ENCODE measurements at places on chromosomes 3 and 15.

GRCh38 chr15:92843814-92844213 lies 56.3 kb upstream of the CHD2 start:
- DNase-seq = no peak

DNA sequence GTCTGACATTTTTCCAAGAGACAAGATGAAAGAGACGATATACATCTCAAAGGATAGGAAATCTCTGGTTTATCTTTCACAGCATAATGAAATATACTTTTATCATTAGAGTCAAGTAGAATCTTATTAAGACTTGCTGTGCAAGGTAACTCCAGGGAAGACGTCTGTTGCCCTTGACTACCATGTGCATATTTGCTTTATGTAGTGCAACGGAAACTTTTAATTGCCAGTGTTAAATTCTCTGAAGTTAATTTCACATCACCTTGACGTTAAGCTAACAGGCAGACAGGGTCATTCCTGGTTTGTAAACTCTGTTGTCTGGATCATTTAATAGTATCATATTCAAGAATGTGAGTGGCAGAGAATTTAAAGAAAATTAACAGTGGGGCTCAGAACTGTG lies 82.8 kb downstream of the LRTM1 start:
- DNase-seq = no peak

DNA sequence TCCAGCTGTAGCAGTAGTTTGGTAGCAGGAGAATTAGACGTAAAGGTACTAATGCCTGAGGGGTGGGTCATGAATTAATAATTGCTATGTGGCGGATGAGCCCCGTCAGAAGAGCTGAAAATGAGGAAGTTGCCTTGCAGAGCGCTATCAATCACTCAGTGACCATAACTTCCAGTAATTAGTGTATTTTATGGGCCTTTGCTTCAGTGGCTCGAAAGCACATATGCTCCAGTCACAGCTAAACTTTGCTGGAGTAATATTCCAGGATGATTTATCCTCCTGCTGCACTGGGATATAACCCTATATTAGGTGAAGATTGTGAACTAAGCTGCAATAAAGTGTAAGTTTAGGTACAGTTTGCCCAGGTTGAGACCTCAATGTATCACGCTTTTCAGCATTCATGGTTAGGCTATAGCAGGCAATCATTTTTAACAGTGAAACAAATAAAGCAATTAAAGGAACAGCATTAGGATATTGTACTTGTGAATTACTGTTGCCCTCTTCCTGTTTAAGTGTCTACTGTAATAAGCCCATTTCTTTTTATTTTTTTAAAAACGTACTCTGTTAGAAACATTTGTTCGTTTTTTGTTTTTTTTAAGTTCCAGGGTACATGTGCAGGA lies 104.6 kb upstream of the SKOR1 start:
- no peak for DNase-seq

- no peak for DNase-seq
These were observed 190.1 kb downstream of the UACA start for GRCh38 chr15:70573121-70573850.

DNA sequence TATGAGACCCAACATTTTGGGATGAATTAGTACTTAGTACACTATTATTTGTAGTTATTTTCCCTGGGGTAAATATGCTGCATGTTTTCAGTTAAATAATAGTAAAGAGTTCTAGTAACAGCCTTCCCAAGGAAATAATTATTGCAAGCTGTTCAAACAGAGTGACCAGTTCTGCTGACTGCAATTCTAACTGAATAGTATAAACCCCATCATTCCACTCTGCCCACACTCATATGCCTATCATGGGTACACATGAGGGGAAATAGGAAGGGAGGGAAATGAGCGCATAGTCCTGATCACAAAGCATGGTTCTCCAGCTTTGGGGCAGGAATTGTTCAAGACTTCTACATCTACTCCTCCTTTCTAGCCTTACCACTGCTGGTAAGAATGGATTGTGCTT lies 18.7 kb downstream of the UQCC5 start:
- DNase-seq = no peak

DNA sequence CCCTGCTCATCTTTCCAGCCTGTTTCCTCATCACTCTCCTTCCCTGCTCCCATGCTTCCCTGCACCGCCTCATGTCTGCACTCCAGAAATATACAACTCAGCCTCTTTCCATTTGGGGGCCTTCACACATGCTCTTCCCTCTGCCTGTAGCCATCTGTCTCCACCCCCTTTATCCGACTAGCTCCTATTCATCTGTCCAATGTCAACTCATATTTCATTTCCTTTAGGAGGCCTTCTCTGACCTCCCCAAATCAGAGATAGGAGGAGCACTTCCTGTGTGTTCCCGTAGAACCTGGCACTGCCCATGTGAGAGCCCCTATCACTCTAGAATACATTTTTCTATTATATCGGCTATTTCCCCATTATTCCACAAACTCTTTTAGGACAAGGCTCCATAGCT lies 10.6 kb downstream of the ATP8B4 start:
- no peak for DNase-seq

DNA sequence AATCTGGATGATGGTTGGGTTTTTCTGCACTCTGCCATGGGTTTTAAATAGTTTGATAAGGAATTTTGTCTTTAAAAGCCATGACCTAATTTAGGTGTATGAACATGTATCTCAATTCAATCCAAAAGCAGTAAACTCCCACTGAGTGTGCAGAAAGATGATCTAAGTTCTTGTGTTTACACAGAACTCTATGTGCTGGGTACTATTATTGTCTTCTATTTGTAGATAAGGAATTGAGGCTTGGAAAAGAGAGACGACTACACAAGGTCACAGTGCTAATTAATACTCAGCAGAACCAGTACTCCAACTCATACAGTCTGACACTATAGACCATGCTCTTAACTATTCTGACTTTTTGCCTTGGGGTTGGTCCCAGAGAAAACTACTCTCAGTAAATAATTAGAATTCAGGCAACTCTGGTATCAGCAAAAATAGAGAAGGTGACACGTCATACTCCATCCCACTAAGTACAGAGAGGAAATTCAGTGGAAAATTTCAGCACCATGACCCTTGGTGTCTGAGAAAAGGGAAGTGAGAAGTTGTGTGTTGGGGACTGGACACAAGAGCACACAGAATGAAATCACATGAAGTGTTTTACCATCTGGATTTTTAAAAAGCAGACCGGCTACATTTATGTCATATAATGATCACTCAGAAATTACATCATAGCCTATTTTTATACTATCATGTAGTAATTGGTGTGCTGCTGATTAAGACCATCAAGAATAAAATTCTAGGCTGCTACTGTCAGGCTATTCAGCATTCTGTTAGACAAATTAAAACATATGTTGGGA lies 18.3 kb upstream of the MYH15 start:
- DNase-seq = no peak

GRCh38 chr3:62049033-62049432 lies 324.3 kb downstream of the FEZF2 start:
- no peak for DNase-seq

DNA sequence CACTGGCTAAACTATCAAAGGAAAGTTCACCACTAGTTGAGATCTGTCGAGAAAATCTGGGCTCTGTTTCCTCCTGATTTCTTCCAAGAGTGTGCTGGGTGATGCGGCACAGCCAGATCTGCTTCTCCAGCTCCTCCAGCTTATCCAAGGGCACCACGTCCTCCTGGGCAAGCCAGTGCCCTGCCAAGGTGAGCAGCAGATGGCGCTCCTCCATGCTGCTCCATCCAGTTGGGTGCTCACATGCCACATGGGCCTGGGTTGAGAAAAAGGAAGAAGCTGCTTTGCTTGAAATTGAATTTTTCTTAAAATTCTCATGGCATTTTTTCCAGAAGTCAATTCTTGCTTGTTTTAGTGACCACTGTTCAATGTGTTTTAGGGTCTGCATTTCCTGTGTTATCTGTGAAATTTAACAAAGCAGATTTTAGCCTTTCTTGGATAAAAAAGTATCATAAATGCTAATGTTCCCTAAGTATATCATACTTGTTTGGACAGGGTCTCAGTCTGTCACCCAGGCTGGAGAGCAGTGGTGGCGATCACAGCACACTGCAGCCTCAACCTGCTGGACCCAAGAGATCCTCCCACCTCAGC lies 47.3 kb downstream of the EIF3J start:
- peak; percentile 49 for DNase-seq

GRCh38 chr3:169008776-169009358 lies 654.6 kb downstream of the MECOM start:
- no peak for DNase-seq

- DNase-seq = no peak
These were observed 30.7 kb downstream of the ARIH2 start for GRCh38 chr3:48949376-48949717.

GRCh38 chr3:37511463-37511920 lies 337.1 kb upstream of the LRRFIP2 start:
- DNase-seq = no peak

DNA sequence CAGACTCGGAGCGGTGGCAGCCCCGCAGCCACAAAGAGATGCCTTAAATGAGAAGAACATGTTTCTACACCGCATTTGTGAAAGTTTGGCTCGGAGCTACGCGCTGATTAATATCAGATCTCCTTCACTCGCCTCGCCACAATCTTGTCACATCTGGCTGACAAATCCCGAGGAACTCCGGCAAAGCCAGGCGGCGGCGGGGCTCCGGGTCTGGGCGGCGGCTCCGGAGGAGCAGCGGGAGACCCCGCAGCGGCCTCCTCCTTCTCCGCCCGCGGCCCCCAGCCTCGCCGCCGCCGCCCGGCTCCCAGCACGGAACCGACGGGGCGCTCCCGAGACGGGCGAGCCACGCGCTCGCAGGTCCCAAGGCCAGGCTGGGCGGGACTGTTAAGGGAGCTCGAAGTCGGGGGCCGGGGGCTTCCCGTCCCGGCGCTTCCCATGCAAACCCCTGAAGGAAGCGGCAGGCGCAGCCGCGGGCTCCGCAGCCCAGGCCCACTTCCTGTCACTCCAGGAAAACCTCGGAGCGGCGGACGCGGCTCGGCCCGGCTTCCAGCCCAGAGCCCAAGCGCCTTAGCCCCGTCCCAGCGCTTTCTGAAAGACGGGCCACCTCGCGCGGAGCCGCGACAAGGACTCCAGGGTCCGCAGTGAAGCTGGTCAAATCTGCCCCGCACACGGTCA lies 1.2 kb downstream of the BNC1 start:
- DNase-seq = no peak

GRCh38 chr3:51502562-51502910 lies 2.7 kb upstream of the DCAF1 start:
- DNase-seq = no peak

GRCh38 chr15:74259292-74259648 lies 23.1 kb downstream of the CCDC33 start:
- DNase-seq = no peak

DNA sequence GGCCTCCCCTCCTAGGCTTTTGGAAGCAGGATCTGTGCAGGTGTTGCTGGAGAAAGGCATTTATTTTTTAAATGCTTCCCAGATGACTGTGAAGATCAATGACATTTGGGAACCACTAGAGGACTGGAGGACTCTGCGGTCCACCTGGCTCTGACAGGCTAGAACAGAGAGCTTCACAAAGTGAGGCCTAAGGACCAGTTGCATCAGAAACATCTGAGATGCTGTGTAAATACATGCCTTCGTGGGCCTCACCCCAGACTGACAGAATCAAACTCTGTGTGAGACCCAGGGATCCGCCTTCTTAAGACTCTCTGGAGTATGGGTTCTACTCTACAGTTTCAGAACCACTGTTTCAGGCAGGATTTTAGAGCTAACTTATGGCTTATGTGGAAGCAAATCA lies 105.0 kb upstream of the ICE2 start:
- no peak for DNase-seq

- no peak for DNase-seq
These were observed 23.5 kb upstream of the TSC22D2 start for GRCh38 chr3:150384296-150385212.

GRCh38 chr3:128634075-128634611 lies 16.5 kb downstream of the RPN1 start:
- no peak for DNase-seq

DNA sequence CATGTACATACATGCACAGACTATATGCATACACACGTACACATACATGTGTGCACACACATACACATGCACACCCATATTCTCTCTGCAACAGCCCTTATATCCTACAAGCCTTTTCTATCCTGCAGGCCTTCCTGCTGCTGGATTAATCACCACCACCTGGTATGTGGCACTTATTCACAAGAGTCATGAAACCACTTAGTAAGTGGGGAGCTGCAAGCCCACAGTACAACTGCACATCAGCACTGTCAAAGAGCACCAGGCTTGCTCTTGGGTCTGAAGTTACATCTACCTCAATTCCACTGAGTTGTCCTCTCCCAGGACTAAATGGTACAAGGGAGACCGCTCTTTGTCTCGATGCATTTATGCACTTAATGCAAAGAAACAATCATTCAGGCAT lies 233.2 kb downstream of the KLF13 start:
- no peak for DNase-seq

DNA sequence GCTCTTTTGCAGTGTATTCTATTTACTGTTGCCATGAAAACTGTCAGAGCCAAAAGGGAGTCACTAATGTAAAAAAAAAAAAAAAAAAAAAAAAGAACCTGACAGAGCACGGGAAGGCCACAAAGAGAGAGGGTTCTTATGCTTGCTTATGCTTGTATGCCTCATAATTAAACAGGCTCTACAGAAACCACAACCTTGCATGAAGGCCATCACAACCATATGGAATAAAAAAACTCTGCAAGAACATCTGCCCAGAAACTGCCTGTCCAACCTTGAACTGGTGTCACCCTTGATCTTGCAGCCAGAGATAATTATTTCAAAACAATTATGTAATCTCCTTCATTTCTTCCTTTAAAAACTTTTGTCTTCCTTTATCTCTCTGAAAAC lies 50.1 kb downstream of the CFAP20DC start:
- DNase-seq = no peak

GRCh38 chr3:170631755-170632488 lies 46.0 kb upstream of the SLC7A14 start:
- DNase-seq = no peak

GRCh38 chr3:14239940-14240339 lies 61.3 kb downstream of the LSM3 start:
- DNase-seq = no peak

DNA sequence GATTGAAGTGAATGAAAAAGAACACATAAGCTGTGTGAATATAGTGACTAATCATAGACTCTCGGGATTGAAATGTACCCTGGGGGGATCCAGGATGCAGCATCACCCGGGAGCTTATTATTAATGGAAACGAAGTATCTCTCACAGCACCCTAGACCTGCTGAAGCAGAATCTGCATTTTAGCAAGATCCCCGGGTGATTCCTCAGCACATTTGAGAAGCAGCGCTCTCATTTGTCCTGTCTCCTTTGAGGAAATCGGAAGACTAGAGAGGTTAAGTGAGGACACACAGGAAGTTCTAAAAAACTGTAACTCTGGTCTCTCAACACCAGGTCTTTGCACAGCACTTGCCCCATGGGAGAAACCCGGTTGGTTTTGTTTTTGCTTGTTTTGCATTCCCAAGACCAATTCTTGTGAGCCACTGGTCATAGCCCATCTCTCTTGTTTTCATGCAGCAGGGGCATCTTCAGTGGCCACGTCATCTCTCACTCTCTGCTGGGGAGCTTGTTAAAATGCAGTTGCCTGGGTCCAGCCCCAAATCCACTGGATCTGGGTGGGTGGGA lies 30.2 kb downstream of the ZNF710 start:
- DNase-seq = no peak

DNA sequence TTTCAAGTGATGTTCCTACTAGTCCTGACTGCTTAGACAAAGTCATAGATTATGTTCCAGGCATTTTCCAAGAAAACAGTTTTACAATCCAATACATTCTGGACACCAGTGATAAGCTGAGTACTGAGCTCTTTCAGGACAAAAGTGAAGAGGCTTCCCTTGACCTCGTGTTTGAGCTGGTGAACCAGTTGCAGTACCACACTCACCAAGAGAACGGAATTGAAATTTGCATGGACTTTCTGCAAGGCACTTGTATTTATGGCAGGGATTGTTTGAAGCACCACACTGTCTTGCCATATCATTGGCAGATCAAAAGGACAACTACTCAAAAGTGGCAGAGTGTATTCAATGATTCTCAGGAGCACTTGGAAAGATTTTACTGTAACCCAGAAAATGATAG lies 3.8 kb downstream of the TIPARP start:
- DNase-seq = no peak
